ENCODE measurements at places on chromosomes 3 and 15.
A peak's percentile ranks its signal among the peaks of the same experiment; 100 is the strongest.

DNA sequence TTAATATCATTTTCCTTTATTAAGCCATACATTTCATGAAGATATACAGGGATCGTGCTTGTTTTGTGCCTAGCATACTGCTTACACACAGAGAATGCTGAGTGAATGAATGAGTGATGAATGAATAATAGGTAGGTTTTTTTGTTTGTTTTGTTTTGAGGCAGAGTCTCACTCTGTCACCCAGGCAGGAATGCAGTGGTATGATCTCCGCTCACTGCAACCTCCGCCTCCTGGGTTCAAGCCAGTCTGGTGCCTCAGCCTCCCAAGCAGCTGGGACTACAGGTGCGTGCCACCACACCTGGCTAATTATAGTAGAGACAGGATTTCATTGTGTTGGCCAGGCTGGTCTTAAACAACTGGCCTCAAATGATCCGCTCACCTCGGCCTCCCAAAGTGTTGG, 400.0 kb downstream of the ROBO1 start:
- no peak for DNase-seq

GRCh38 chr15:41893422-41894250, at the start of gene SPTBN5:
Gene SPTBN5, minus strand, starts transcription at chr15:41894053. Its CDS starts 556 bp downstream, at chr15:41893497.
- DNase-seq, result no peak

DNA sequence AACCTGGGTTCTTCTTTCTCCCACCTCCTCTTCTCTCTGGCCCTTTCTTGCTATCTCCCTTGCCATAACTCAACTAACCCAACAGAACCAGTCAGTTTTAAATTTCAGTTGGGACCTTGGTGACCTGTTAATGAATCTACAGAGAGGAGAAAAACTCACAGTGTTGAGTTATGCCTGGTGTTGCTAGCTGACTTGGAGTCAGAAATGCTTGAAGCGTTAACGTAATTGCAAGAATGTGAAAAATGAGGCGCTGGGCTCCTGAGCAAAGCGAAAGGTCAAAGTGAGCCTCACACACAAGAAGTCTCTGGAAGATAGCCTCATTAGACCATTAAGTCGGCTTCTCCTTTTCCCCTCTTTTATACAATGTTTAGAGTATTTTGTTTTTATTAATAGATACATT, 18.4 kb downstream of the MEIS2 start:
- no peak for DNase-seq

- DNase-seq, result no peak
Observed at GRCh38 chr15:65405791-65406423, 16.8 kb downstream of the IGDCC4 start.

DNA sequence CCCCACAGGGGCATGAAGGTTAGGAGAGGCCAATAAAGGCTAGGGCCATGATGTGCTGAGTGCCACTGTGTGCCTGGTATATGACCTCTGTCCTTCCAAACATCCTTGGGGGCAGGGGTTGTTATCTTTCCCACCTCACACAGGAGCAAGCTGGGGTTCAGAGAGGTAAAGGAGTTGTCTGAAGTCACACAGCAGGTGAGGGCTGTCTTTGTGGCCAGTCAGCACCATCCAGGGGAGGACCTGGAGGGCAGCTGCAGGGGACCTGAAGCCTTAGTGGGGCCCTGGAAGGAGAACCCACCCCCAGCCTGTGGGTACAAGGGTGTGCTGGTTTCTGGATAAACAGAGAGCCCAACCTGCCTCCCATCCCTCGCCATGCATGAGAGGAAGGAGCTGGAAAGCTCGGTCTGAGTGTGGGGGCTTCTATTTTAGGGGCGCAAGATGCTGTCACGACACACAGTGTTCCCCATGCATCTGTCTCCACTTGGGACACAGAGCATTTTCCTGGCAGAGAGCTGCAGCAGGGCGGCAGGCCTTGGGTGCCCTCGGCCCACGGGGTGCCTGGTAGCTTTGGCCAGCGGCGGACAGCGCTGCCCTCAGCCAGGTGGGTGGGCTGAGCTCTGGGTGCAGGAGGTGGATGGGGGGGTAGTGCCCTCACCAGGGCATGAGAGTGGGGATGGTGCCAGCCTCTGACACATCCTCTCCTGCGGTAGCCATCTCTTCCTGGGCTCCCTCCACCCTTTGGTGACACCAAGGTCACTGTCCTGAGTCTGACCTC, 14.7 kb downstream of the IQSEC1 start:
- no peak for DNase-seq

DNA sequence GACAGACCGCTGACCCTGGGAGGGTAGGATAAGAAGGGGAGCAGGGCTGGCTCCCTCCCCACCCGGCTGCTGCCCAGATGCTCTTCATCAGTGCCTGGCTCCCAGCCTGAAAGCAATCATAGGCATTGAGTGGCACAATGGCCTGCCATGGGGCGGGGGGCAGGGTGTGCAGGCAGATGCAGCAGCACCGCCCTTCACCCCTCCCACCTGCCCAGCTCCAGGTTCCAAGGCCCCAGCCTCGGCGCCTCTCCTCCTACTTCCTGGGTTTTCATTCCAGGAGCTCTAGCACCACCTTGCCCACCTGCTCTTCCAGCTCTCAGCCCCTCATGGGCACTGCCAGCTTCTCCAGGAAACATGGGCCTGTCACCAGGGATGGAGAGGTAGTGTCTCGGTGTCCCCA, 101.7 kb downstream of the MEGF11 start:
- no peak for DNase-seq

DNA sequence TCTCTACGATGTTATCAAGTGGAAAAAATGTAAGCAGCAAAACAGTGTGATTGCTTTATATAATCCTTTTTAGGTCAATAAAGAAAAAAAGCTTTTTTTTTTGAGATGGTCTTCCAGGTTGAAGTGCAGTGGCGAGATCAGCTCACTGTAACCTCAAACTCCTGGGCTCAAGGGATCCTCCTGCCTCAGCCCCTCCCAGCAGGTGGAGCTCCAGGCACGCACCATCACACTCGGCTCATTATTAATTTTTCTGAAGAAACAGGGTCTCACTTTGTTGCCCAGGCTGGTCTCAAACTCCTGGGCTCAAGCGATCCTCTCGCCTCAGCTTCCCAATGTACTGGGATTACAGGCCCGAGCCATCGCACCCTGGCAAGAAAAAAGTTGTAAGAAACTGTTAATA, 17.3 kb downstream of the RNF168 start:
- DNase-seq, result peak; percentile 25

- no peak for DNase-seq
Observed at GRCh38 chr3:18866899-18867298, 281.4 kb upstream of the KCNH8 start.

GRCh38 chr3:141870091-141870687, 6.3 kb upstream of the ATP1B3 start:
- no peak for DNase-seq

GRCh38 chr3:44966795-44967278, 9.1 kb downstream of the ZDHHC3 start:
- DNase-seq, result no peak

DNA sequence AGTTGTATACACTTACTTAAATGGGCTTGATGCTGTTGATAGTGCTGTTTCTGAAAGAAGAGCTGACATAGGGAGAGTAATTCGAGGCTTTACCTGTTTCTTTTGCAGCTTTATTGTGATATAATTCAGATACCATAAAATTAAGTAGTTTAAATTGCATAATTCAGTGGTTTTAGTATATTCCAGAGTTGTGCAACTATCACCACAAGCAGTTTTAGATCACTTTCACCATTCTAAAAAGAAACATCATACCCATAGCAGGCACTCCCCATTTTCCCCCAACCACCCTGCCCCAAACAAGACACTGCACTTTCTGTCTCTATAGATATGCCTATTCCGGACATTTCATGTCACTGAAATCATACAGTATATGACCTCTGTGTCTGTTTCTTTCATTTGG, 98.5 kb downstream of the MTHFS start:
- DNase-seq, result no peak

DNA sequence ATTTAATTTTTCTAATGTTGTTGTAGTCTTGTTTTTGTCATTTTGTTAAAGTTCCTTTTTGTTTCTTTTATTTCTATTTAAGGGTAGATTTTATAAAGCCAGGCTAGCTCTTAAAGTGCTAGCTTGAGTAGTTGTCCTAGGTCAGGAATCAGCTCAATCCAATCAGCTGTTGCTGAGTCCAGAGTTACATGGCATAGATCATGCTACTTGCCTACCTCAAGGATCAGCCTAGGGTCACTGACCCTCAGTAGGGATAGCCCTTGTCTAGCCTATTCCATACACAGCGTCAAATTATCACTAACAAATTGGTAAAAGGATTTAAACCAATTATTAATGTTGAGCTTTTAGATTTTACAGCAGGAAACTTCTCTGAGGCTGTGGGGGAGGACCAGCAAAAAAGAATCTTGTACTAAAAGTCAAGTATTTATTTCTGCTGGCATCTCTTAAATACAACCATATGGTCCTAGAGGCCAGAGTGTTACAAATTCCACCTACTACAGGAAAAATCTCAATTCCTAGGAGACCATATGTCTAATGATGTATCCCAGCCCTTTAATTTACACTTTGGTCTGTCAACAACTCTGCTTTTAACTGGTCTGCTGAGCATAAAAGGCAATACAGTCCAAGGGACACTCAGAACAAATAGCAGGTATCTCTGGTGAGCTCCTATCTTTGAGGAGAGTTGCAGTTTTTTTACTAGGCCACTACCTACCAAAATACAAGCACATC, 138.3 kb upstream of the PTPRG start:
- no peak for DNase-seq

DNA sequence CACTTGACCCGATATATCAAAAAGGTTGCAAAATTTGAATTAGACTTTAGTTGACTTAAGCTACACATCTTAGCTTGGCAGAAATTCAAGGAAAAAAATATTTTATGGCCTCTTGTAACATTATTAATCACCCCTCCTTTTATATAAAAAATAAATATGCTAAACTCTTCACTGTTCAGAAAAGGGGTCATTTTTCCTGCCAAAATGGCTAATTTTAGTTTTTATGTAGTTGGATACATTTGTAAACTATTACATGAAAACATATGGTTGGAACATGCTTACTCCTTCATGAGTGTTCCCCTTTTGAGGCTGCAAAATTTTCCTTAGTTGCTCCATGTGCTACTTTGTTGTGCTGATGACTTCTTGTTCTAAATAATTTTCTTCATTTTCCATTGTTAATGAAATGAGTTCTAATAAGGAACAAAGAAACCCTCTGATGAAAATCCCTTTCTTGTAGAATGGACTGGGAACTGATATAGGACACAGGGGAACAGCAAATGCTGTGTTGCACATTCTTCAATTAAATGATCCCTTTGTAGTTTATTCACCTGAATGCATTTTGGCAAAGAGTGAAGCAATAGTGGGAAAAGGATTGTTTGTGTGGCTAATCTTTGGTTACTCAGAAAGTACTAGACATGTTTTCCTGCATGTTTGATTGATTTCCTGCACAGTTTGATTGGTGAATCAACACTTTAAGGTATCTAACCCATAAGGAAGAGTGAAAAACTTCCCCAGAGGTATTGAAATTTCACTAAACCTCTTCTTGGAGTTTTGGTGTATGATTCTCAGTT, 349.3 kb downstream of the TIGIT start:
- no peak for DNase-seq

- DNase-seq, result no peak
Observed at GRCh38 chr3:134693226-134693625, 42.4 kb upstream of the KY start.

DNA sequence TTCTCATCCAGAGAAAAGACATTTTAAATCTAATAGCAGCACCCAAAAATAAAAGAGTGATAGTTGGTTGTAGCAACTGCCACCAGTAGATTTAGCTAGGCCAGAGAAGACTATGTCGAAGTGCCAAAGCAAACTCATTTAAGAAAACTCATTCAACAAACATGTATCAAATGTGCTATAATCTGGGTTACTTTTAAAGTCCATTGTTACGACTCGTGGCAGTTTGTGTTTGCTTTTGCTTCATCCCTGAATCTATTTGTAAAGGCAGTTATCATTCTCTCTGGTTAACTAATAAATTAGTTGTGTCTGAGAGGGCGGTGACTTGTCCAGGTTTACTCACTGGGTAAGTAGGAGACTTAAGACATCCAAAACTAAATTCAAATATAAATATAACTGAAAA, 159.4 kb downstream of the ZIC4 start:
- DNase-seq, result no peak

- no peak for DNase-seq
Observed at GRCh38 chr3:124300416-124300815, 308.5 kb upstream of the ROPN1 start.

GRCh38 chr3:67375976-67376375, 278.4 kb downstream of the SUCLG2 start:
- DNase-seq, result no peak

- no peak for DNase-seq
Observed at GRCh38 chr3:138433892-138434275, 532 bp upstream of the ESYT3 start.

GRCh38 chr3:129087138-129087702, 26.6 kb downstream of the GP9 start:
- no peak for DNase-seq

- DNase-seq, result no peak
Observed at GRCh38 chr15:101435761-101436160, 53.7 kb downstream of the PCSK6 start.

GRCh38 chr3:177703788-177704187, 506.5 kb upstream of the TBL1XR1 start:
- no peak for DNase-seq

GRCh38 chr15:72813345-72814004, 29.9 kb upstream of the ADPGK start:
- no peak for DNase-seq

GRCh38 chr3:115834068-115834467, 210.8 kb downstream of the GAP43 start:
- no peak for DNase-seq

GRCh38 chr3:184474897-184475296, 86.7 kb upstream of the EPHB3 start:
- no peak for DNase-seq

DNA sequence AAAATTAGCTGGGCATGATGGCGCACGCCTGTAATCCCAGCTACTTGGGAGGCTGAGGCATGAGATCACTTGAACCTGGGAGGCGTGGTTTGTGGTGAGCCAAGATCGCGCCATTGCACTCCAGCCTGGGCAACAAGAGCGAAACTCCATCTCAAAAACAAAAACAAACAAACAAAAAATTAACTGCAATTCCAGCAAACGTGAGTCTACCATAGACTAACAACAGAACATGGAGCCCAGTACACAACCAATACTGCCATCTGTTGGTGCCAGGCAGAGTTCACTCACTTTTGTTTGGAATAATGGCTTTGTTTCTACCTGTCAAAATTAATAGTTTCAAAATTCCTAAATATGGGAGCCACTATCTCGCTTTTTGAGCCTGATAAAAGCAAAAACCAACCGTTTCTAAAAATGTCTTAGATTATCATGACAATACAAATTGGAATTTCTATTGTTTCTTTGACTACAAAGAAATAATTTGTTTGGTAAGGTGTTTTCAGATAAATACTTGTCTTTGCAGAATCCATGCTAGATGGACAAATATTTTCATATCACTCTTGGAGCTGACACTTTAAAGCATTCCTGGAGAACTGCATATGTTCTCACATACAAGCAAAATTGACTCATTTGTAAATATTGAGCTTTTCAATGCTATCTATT, 45.0 kb downstream of the GPR176 start:
- peak; percentile 37 for DNase-seq

DNA sequence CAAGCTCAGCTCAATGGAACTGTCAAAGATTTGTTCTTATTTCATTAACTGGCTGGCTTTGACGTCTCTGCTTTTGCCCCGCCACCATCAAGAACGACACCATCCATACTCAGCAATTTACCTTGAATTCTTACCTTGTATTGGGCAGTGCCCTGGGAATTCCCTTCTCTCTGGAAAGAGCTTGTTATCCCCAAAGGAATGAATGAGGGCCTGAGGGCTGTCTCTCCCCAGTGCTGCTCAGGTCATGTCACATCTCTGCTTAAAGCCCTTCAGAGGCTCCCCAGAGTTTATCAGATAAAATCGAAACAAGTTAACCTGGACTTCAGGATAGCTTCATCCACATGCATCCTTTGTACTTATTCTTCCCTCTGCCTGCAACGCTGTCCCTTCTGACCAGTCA, 5.9 kb upstream of the WNT5A start:
- DNase-seq, result no peak

Data from CD4-positive, alpha-beta T cell treated with Interferon alpha-2 for 1 hour (primary cell).